ENCODE measurements at places on chromosomes 5 and 9. TPM values are rescaled to one million over a fixed set of nuclear protein-coding genes. Genes with fewer than 3 reads are reported as not detected.

CDO1 gene
- polyA plus RNA-seq = 6.7 TPM

NEUROG1 gene
- not detected for polyA plus RNA-seq

SYNPO gene
- 28.8 TPM for polyA plus RNA-seq

ZNF608 gene
- polyA plus RNA-seq = 14.8 TPM

CDK9 gene
- 119 TPM for polyA plus RNA-seq

TSLP gene
- polyA plus RNA-seq = 0.11 TPM

DNA sequence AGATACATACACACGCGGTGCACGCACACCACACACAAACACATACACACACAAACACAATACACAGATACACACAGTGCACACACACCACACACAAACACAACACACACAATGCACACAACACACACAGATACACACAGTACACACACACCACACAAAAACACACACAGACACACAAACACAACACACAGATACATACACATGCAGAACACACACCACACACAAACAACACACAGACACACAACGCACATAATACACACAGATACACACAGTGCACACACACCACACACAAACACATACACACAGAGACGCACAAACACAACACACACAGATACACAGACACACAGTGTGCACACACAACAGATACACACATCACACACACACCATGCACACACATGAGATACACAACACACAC is 5.9 kb upstream of the CCDC187 start:
- H3K27me3 ChIP-seq = no peaks in the 10 kb centered on the region
- no peak overlapping the region for H3K4me3 ChIP-seq
- no peak overlapping the region for H3K27ac ChIP-seq
- DNase-seq = no peak
- no peaks in the 10 kb centered on the region for H3K4me1 ChIP-seq

GRCh38 chr9:19965336-19965735 is 176.5 kb upstream of the SLC24A2 start:
- no peaks in the 10 kb centered on the region for H3K4me1 ChIP-seq
- H3K27me3 ChIP-seq = no peaks in the 10 kb centered on the region
- no peak for DNase-seq

- no peaks in the 10 kb centered on the region for H3K27me3 ChIP-seq
- H3K27ac ChIP-seq = no peak overlapping the region
- no peaks in the 10 kb centered on the region for H3K36me3 ChIP-seq
- H3K4me1 ChIP-seq = no peaks in the 10 kb centered on the region
- DNase-seq = no peak
- H3K4me3 ChIP-seq = no peak overlapping the region
Measured at GRCh38 chr5:139862313-139862712, 66.7 kb downstream of the PSD2 start.

GRCh38 chr5:139709582-139710318 is 61.6 kb downstream of the CXXC5 start:
- no peaks in the 10 kb centered on the region for H3K36me3 ChIP-seq
- H3K4me3 ChIP-seq = peak overlapping the region; percentile 18
- peaks cover 4% of the 10 kb centered on the region for H3K4me1 ChIP-seq
- no peak for DNase-seq
- no peaks in the 10 kb centered on the region for H3K27me3 ChIP-seq
- peak overlapping the region; percentile 59 for H3K27ac ChIP-seq

DNA sequence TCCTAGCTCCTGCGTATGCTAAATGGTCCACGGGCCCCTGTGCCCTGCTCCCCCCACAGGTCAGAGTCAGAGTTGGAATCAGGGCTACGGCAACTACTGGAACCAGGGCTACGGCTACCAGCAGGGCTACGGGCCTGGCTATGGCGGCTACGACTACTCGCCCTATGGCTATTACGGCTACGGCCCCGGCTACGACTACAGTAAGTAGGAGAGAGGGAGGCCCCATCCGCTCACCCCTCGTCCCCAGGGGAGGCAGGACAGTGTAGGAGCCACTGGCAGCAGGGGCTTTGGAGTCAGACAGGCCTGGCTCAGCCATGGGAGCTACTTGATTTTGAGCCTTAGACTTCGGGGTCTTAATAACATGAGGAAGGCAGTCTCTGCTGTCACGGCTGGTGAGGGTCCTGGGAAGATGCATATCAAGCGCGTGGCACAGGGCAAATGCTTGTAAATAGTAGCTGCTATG is 5.8 kb downstream of the HNRNPAB start:
- DNase-seq = peak; percentile 48
- no peaks in the 10 kb centered on the region for H3K27me3 ChIP-seq
- H3K36me3 ChIP-seq = peaks cover 58% of the 10 kb centered on the region
- no peak overlapping the region for H3K27ac ChIP-seq

DNA sequence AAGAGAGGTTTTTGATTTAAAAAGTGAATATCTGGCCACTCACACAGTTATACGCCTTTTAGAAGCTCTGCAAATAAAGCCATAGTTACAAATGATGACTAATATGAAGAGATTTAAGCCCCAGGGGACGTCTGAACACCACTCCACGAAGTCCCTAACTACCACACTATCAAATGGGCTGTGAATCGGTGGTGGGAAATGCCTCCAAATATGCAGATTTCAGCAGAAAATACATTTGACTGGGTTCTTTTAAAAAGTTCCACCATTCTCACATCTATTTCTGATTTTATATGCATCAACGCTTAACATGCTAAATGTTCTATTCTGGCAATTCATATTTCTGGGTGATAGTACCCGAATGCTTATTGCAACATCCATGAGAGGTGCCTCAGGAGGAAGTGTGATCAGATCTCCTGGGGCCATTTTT is 22.5 kb downstream of the TICAM2 start:
- no peak overlapping the region for H3K27ac ChIP-seq
- no peaks in the 10 kb centered on the region for H3K36me3 ChIP-seq
- no peaks in the 10 kb centered on the region for H3K4me1 ChIP-seq

DNA sequence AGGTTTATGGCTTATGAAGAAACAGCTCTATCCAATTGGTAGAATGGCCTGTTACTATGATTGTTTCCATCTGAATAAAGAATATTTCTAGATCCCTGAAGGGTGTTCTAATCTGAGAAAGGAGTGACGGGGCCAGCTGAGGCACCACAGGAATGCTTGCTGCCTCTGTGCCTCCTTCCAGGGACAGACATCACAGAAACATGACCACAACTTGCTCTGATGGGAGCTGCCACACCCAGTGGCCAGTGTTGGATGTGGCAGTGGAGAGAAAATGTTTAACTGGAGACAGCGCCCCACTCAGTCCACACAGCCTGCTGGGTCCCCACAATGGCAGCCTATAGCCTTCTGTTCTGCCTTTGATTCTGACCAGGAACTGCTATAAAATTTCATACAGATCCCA is 38.6 kb upstream of the TESK1 start:
- H3K27ac ChIP-seq = no peak overlapping the region
- H3K4me3 ChIP-seq = no peak overlapping the region
- H3K4me1 ChIP-seq = no peaks in the 10 kb centered on the region
- DNase-seq = no peak

GRCh38 chr9:7140401-7140800 is 382.6 kb downstream of the KDM4C start:
- H3K4me3 ChIP-seq = no peak overlapping the region
- peaks cover 3% of the 10 kb centered on the region for H3K4me1 ChIP-seq
- no peak overlapping the region for H3K27ac ChIP-seq
- H3K27me3 ChIP-seq = no peaks in the 10 kb centered on the region
- H3K36me3 ChIP-seq = no peaks in the 10 kb centered on the region

DNA sequence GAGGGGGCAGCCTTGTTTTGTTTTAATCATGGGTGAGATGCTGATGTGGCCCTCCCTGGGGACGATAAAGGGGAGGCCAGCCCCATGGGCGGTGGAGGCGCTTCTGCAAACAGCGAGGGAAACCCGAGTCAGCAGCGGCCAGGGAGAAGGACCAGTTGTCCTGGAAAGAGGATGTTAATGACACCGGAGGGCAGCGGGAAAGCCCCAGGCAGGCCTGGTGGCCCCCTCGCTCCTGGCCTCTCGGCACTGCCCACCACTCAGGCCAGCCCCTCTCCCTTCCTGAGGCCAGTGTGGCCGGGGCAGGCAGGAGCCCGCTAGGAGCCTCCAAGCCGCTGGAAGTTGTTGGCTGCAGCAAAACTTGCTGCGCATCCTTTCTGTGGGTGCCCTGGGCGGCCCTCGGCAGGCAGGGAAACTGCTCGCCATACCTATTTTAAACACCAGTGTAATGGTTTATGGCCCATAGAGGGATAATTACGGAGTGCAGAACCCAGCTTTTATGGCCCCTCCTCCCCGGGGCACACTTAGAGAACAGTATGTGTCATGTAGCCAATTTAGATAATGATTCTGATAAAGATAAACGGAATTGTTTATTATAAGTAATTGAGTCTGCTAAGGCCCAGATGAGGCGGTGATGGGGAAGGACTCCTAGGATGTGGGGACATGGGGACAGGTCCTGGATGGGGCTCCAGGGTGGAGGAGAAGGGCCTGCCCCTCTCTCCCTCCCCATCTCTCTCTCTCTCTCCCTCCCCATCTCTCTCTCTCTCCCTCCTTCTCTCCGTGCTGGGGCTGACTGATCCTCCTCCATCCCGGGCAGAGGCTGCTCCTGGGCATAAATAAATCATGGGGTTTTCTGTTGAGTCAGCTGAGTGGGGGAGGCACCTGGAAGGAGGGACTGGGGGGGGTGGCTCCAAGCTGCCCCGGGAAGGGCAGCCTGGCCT is 36.9 kb downstream of the LMX1B start:
- H3K4me3 ChIP-seq = no peak overlapping the region
- no peak for DNase-seq
- H3K27ac ChIP-seq = no peak overlapping the region
- no peaks in the 10 kb centered on the region for H3K27me3 ChIP-seq

DNA sequence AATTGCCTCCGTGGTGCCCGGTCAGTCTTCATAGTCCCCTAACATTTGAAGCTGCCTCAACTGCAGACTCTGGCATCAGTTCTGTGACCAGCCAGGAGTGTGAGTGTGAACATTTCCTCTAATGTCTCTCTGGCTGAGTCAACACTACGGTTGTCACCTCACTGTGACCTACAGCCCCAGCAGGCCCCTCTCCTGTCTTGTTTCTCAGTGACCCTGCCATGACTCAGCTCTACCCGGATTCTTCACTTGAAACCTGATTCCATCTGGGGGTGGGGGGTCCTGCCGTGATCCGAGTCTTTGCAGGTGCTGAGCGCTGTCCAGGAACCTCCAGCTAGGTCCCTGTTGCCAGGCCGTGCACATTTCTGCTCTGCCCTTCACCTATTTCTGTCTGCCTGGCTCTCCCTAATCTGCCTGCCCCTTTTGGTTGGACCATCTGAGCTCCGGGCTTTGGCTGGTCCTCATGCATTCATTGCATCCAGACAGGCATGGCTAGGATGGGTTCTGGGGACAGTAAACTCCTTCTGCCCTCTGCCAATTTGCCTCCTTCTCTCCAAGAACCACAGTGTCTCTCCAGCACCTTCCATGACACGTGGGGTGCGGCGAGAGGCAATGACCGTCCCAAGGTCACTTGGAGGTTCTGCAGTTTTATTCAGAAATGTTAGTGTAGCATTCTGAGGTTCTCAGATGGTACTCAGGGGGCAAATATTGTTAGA is 24.2 kb downstream of the STC2 start:
- H3K36me3 ChIP-seq = no peaks in the 10 kb centered on the region
- no peaks in the 10 kb centered on the region for H3K27me3 ChIP-seq
- no peak overlapping the region for H3K27ac ChIP-seq
- no peak overlapping the region for H3K4me3 ChIP-seq

GRCh38 chr5:139733698-139734538 is 61.7 kb upstream of the PSD2 start:
- H3K36me3 ChIP-seq = no peaks in the 10 kb centered on the region
- H3K27ac ChIP-seq = no peak overlapping the region
- no peaks in the 10 kb centered on the region for H3K27me3 ChIP-seq
- H3K4me3 ChIP-seq = no peak overlapping the region

- no peak overlapping the region for H3K4me3 ChIP-seq
- DNase-seq = no peak
- no peaks in the 10 kb centered on the region for H3K27me3 ChIP-seq
- H3K4me1 ChIP-seq = no peaks in the 10 kb centered on the region
- no peaks in the 10 kb centered on the region for H3K36me3 ChIP-seq
- no peak overlapping the region for H3K27ac ChIP-seq
Measured at GRCh38 chr5:121239951-121240350, 611.7 kb upstream of the FTMT start.

All from pancreas (tissue), 10 donors.